ENCODE measurements at places on chromosomes 3 and 15. TPM values are rescaled to one million over a fixed set of nuclear protein-coding genes. Genes with fewer than 3 reads are reported as not detected.

The DUOXA2 gene
- not detected for total RNA-seq

The U2SURP gene
- 120 TPM for total RNA-seq

The SEMA3B gene
- total RNA-seq, result 0.38 TPM

The GLCE gene
- 4.0 TPM for total RNA-seq

The LRRC3B gene
- total RNA-seq, result not detected

The SCAANT1 gene
- total RNA-seq, result not detected

All from activated CD4-positive, alpha-beta memory T cell treated with anti-CD3 and anti-CD28 coated beads, Interleukin-2, amount 10 ng/mL, durations not matched to agents 7 days and 5 days (primary cell).